Mucosa of gallbladder (tissue), 1 donor: ENCODE measurements at places on chromosomes 5 and 9.

GRCh38 chr5:25979086-25979485, 1059.3 kb downstream of the CDH9 start:
- no peak for DNase-seq

DNA sequence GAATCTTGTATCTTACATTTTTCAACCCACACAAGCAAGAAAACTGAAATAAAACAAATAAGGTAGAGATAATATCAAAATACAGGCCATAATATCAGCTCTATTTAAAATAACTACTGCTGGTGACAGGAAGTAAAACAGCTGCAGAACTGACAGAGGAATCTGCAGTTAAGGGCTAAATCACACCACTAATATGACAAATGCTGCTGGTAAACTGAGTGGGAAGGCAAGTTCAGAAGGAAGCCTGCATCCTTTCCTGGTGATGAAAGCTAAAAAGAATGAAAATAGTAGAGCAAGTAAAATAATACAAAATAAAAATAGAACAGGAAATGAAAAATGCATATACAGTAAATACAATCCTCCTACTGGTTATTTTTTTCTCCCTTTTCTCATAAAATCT, 1293.7 kb upstream of the C9orf72 start:
- DNase-seq = no peak

GRCh38 chr9:76426807-76427419, 32.1 kb upstream of the GCNT1 start:
- no peak for DNase-seq

DNA sequence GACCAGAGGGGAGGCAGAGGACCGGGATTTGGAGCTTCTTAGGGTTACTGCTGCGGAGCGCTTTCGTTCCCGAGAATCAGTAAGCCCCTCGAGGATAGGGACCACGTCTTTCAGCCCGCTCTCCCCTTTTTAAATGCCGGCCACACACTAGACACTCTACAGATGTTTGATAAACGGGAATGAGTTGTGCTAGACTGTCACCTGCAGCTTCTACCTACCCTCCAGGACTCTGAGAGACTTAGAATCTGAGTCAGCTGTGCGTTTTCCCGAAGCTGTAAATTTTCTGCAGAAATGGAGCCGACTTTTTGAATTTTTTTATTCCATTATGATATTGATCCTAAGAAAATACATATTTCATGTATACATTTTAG, 670 bp downstream of the CCDC171 start:
- DNase-seq = no peak

DNA sequence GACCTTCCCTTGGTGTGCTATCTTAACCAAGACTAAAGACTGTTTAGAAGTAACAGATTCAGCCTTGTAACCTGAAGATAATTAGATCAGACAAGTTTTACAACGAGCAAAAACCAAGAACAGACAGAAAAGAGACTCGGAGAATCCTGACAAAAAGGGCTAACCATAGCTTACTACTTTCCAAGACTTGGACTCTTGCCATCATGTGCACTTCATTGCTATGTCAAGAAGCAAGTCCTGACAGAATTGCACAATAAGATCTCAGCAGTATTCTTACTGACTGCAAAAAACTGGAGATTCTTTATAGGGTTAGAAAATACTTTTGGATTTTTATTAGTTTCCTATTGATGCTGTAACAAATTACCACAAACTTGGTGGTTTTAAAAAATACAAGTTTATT, 1539.0 kb upstream of the NUDT12 start:
- no peak for DNase-seq
